Left hindlimb (tissue), 1 donor: ENCODE measurements at places on chromosomes 5 and 9.

- DNase-seq: no peak
Measured at GRCh38 chr5:65954200-65954599, 27.8 kb downstream of the ERBIN start.

DNA sequence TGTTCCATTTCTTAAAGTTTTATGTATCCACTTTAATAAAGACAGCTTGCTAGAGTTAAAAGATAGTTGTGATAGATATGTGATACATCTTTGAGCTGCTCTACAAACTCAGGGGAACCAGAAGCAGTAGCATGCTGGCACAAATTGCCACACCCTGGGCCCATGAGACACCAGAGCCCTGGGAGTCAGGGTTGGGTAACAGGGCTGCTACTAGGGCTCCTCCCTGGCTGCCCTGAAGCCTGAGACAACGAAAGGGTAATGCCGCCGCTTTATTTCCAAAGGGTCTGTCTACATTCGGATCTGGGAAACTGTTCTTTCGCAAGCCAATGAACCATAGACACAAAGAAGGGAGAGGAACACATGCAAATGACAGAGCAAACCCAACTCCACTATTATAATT lies 29.2 kb downstream of the PTPN3 start:
- no peak for DNase-seq

DNA sequence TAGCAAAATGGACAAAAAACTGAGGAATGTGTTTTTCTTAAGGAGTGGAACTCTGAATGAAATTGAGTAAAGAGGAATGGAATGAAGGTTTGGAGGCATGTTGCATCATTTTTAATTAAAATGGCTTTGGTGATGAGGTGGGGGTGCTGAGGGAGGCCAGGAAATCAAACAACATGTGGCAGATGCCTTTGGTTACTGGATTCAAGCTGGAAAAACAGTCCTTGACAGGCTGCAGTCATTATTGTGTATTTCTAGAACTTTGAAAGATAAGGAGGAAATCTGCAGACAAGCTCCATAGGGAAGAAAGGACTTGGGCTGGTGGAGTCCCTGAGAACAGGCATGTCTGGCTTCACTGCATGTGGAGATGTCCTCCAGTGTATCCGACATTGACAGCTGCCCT lies 203.5 kb upstream of the HAPLN1 start:
- DNase-seq: no peak

DNA sequence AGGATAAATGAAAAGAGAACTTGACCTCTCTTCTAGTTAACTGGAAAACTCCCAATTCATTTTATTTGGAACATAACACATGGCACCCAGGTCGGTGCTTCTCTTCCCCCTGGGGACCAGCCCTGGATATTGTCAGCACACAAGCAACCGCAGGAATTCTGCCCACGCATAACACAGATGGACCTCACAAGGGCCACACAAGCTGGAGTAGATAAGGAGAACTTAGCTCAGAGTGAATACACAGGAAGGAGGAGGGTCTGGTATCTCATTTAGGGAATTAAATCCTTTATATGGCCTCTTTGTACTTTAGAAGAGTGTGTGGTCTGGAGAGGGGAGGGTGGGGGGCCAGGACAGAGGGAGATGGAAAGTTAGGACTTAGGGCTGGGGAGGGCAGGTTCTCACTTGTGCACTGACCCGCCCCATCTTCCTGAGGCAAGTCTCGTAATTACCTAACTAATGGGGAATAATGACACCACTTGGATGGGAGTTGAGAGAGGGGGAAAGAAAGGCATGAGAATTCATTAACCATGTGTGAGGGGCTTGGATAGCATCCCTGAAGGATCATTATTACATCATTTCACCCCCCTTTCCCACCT lies 341.2 kb upstream of the WWC1 start:
- peak; percentile 44 for DNase-seq

DNA sequence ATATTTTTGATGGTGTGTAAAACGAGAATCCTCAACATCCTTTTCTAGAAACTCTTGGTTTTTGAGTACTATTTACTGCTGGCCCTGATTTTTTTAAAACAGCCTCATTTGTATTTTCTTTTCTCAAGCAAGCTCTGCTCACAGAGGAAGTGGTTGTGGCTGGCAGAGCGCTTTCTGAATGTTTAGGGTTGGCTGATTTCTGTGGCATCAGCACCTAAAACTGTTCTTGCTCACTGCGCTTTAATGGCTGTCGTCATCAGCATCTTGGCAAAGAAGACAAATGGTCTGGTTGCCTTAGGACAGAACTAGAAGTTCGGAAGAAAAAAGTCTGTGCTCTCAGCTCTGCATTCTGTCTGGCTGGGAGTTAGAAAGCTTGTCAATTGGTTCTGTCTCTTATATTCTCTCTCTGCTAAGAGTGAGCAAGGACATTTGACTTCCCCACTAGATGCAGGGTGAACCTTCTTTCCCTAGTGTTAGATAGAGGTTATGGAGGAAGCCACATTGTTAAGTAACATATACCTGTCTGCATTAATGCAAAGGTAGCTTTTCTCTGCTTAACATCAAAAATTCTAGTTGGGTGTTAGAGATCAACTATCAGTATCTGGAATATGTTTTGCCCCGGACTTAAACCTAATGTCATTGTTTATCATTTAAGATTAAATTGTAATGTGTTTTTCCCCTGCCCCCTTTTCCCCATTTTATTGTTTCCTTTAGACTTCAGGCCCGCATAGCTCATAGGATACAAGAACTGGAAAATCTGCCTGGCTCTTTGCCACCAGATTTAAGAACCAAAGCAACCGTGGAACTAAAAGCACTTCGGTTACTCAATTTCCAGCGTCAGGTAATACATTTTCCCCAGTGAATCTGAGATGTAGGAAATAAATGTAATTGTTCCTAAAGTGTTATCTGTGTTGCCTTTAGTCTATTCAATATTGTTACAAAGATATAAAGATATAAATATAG lies 39.0 kb downstream of the SMARCA2 start:
- DNase-seq: peak; percentile 40

DNA sequence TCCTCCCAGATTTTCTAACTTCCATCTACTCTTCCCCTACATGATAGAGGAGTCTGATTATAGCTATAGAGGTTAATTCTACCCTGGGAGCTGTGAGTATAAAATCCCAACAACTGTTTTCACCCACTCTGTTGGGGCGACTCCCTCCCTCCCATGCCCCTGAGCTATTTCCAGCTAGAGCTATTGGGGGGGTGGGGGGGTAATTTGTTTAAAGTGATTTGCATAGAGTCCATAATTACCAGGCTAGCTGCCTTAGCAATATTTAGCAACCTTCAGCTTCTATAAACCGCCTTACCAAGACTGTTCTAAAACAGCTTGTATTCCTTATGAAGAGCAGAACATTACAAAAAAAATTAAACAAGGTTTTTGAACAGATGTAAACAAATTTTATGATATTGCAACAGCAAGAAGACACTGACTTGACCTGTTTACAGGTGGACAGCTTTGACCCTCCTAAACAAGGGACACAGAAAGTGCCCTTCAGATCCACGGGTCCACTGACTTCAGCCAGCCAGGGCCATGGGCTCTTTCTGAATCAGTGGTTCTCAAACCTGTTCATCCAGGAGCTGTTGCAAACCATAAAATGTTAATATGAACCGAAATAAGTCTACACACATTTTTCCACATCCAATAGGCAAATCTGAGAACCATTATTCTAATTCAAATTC lies 98.2 kb downstream of the OTULIN start:
- no peak for DNase-seq

DNA sequence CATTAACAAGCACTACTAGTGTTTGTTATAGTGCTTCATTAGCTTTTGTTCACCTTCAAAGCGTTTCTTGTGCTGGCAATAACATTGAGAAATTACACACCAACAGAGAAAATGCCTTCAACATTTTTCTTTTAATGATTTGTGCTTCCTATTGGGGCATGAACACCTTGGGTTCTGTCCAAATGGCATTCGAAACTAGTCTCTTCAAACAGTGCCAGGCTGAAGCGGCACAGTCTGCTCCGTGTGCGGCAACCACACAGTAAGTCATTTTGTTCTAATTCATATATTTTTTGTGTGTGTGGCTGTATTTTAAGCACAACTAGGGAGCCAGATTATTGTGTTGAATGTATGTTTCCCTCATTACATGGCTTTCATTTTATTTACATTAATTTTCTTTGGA lies 414.7 kb upstream of the SGCD start:
- DNase-seq: no peak
